ENCODE measurements at places on chromosomes 5 and 9.

DNA sequence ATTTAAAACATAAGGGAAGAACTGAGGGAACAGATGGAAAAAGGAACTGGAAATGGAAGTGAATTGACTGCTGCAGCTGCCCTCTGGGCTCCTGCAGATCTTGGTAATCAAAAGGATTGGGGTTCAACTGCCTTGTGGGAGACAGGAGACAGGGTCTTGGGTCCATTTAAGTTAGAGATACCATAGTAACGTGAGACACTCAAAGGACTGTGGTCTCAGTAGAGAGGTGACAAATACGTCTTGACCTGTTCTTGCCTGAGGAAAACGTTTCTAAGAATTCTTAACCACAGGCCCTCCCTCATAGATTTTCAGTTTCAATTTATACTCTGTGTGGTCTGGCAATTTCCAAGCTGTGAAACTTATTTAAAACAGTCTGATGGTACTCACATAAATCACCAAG, 100.8 kb upstream of the DHFR start:
- DNase-seq, result no peak

GRCh38 chr9:103037508-103038477, 42.7 kb downstream of the CYLC2 start:
- DNase-seq, result no peak

DNA sequence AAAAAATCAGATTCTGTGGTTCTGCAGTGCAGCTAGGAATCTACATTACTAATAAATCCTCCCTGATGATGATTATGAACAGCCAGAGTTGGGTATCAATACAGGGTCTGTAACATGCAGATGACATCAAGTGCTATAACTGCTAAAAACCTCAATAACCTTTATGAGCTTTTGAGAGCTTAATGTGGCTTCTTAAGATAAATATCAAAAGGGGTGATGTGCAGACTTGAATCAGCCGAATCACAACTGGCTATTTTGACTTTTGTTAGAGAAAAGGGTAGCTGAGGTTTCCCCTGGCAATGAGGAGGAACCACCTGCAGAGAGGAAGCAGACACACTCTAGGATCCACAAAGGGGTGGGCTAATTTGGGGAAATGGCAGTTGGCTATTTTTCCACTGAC, 30.2 kb downstream of the CAPSL start:
- DNase-seq, result no peak

- DNase-seq, result no peak
These were observed 6.1 kb upstream of the PTGS1 start for GRCh38 chr9:122364783-122365150.

- DNase-seq, result peak; percentile 62
These were observed 14.3 kb upstream of the TIFAB start for GRCh38 chr5:135466178-135467050.

DNA sequence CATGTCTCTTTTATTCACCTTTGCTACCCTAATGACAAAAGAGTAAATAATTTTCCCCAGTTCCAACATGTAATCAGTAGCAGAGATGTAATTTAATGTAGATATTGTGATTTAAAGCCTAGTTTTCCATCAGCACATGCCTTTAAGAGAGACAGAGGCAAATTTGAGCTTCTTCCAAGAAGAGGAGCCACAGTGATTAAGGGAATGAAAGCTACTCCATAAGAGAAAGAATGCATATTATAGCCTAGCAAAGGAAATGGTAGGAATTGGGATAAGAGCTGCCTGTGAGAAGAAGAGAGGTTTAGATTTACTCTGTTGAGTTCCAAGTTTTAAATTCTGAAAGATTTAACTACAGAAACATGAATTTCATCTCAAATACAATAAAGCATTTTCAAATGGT, 591.0 kb upstream of the DMAC1 start:
- DNase-seq, result no peak

GRCh38 chr5:16536818-16537217, 71.2 kb upstream of the ZNF622 start:
- no peak for DNase-seq

DNA sequence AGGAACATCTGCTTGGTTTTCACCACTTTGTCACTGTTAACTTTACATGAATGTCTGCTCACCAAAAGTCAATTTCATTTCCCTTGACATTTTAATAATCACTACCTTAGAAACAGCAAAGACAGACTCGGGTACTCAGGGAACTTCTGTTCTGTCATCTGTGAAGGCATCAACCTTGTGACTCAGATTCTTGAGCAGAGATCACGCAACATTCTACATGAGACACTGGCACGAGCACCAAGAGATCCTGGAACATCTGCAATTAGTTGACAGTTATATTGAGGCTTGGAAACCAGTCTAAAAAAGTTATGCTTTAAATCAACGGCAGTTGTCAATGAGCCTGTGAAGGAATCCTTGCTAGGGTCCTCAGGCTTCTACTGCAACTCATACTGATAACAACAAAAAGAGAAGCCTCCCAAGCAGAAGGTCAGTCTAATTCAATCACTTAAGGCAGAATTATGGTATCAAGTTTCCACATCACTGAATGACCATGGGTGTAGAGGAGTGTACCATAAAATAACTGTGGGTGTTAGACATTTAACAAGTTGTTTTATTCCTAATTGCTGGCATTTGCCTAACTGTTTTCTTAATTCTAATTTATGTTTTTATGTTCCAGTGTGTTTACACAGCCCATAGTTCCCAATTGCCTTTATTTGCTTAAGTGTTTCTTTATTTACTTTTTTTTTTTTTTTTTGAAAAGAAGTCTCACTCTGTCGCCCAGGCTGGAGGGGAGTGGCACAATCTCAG, 3.3 kb upstream of the PBX3 start:
- no peak for DNase-seq

GRCh38 chr9:118058227-118058626, 354.0 kb downstream of the TLR4 start:
- DNase-seq, result no peak

DNA sequence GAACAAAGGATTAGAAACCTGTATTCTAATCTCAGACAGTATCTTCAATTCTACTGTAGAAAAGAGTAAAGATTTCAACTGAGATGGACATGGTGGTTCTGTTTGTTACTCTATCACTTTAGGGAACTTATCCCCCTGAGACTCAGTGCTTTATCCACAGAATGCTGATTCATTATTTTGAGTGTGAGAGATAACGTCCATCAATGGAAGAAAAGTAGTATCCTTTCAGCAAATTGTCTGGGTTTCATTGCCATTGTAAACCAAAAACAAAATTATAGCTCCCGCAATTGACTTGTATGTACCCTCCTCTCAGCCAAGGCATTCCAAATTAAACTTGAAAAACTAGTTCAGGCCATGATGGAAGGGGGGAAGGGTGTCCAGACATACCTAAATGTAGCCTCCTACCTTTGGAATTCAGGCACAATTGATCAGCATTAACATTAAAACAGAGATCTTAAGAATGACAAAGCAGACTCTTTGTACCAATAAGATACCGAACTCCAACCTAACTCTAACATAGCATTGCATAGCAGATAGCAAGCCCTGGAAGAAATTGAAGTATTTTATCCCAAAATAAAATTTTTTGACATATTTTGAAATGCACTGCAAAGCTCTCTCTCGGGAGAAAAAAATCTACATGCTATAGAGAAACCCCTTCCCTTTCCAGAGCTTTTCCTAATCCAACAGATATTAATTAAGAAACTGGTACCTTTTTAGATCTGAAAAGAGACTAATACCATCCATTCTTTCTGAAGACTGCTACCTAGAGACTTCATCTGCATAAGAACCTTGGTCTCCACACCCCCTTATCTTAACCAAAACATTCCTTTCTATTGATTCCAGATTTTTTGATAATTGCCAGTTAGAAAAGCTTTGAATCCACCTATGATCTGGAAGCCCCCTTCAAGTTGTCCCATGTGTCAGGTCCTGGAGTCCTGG, 1055.7 kb downstream of the PTPRD start:
- no peak for DNase-seq

DNA sequence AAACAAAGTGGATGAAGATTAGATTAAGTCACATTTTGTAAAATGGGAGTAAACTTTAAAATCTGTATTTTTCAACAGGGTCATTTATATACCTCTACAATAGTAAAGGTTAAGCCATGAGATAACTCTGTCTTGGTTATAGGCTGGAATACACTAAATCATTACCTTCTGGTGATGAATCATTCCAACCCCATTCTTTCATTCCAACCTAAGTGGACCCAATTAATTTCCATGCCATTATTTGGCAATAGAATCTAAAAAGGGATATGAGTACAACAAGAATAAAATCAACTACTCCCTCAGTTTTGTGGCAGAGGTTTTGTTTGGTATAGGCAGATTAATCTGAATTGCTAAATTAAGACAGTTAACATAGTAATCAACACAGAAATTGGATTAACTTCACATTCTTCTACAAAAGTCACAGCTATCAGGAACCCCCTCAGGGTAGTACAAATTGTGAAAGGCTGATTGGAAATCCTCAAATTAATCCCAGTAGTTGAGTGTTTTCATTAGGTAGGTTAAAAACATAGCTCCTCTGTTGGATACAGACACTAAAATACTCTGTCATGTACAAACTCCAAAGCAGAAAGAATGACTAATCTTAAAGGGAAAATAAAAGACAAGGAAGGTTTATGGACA, 54.2 kb downstream of the ELAVL2 start:
- no peak for DNase-seq

DNA sequence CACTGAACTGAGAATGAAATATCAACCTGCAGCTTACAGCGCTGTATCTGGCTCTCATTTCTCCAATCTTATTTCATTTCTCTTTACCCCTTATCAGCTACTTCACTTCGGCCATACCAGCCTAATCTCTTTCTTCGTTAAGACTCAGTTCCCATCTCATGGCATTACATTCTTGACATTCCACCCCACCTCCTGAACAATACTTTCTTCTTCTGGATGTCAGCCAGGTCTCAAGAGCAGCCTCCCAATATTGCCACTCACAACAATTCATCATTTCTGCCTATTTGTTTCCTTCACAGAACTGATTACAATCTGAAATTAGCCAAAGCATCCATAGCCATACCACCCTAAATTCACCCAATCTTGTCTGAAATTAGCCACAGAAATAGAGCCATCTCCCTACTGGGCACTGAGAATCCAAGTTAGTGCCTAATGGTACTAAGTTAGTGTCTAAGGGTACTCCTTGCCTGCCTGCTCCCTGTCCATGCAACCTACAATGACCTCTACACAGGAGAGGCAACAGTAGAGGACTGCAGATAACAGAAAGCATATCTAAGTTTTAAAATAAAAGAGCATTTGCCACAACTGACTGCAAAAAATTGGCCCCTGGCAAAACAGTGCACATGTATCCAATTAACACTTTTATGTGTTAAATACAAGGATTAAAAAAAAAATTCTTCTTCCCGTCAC, 35.2 kb downstream of the SETX start:
- no peak for DNase-seq

GRCh38 chr5:66010476-66010875, 84.1 kb downstream of the ERBIN start:
- no peak for DNase-seq

DNA sequence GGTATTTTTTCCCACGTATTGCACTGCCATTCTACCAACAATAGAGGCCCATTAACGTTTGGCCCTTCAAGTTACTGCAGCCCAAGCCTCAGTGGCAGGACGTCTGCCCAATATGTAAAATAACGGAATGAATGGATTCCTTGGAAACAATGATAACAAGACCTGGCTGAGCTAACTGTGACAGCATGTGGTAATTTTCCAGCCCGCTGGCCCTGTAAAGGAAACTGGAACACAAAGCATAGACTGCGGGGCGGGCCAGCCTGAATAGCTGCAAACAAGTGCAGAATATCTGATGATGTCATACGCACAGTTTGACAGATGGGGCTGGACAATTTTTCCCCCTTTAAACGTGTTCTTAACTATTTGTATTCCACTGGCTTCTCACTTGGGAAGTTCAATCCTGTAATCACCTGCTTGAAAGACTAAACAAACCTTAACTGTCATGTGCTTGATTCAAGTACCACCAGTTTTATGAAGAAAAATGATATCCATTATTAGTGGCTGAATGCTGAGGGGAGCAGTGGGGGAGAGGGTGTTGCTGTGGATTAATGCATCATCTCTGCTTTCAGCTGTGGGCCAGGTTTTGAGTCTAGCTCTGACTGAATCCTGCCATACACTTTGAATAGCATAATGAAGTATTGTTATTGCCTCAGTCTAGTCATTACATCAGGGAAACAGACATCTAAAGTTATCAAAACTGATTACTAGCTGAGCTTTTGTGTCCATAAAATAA, 323.9 kb downstream of the TMEM161B start:
- DNase-seq, result no peak

- DNase-seq, result no peak
These were observed 317.0 kb upstream of the RFX3 start for GRCh38 chr9:3842839-3843238.

DNA sequence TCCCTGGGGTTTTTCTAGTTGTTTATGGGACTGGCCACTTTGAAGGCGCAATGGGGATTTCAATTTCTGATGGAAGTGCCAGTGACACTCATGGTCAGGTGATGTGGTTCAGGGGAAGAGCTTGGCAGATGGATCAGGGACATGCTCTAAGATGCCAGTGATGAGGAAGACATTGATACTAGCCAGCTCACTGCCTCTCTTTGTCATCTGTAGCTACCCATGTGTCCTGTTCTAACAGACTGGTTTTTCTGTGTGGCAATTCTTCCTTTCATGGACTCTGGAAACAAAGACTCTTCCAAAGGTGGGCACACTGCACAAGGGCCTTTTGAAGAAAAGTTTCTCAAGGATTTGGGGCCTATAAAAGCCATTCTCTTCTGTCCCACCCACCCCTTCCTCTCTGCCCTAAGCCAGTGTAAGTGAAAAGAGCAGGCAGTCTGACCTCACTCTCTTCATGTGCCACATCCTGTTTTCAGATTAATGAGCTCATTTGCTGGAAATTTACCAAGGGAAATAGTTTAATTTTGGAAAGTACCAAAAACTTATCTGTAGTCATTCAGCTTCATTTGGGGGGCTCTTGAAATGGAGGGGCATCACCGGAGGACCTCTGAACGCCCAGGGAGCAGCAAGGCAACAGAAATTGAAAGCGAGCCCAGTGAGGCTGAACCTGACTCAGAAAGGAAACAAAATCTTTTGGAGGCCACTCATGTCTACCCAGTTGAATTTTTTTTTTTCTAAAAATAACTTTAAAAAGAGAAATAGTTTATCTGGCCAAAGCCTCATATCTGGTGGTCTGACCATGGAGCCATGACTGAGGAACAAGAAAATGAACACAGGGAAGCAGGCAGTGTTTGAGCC, 4.9 kb upstream of the TRAF1 start:
- no peak for DNase-seq

DNA sequence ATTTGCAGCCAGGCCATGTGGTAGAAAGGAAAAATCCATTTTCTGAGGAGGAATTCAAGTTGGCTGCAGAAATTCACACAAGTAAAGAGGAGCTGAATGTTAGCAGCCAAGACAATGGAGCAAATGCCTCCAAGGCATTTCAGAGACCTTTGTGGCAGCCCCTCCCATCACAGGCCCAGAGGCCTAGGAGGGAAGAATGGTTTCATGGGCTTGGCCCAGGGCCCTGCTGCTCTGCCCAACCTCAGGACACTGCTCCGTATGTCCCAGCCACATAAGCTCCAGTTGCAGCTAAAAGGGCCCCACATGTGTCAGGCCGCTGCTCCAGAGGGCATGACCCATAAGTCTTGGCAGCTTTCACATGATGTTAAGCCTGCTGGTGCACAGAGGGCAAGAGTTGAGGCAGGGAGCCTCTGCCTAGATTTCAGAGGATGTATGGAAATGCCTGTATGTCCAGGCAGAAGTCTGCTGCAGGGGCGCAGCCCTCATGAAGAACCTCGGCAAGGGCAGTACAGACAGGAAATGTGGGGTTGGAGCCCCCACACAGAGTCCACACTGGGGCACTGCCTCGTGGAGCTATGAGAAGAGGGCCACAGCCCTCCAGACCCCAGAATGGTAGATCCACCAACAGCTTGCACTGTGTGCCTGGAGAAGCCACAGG, 144.2 kb upstream of the EPB41L4A start:
- no peak for DNase-seq

All from stimulated activated CD4-positive, alpha-beta T cell treated with anti-CD3 and anti-CD28 coated beads, Interleukin-1b, Interleukin-23, amount 100 ng/mL, for 24 hours (primary cell).